ENCODE measurements at places on chromosomes 12 and 14.
A peak's percentile ranks its signal among the peaks of the same experiment; 100 is the strongest.

GRCh38 chr12:57110104-57111030 lies 795 bp downstream of the STAT6 start:
- H3K27ac ChIP-seq: peak overlapping the region; percentile 100
- no peaks in the 10 kb centered on the region for H3K4me1 ChIP-seq
- H3K4me3 ChIP-seq: peak overlapping the region; percentile 85

DNA sequence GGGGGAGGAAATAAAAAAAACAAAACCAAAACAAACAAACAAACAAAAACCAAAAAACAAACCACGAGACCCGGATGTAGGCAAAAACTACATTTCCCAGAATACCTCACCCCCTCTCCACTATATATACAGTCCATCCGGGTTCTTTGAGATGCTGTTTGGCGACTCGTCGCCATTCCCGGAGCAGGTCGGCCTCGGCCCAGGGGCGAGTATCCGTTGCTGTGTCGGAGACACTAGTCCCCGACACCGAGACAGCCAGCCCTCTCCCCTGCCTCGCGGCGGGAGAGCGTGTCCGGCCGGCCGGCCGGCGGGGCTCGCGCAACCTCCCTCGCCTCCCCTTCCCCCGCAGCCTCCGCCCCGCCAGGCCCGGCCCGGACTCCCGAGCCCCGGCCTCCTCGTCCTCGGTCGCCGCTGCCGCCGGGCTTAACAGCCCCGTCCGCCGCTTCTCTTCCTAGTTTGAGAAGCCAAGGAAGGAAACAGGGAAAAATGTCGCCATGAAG lies at the start of gene RNF10:
RNF10 (plus strand) TSS at position 154 of the 500 bp plus-strand sequence. CDS start 456 bp downstream, outside the sequence.
- no peaks in the 10 kb centered on the region for H3K27me3 ChIP-seq
- H3K27ac ChIP-seq: peak within 1 kb of the TSS; percentile 98
- no peaks in the 10 kb centered on the region for H3K36me3 ChIP-seq
- DNase-seq: peak; percentile 81
- peak within 1 kb of the TSS; percentile 100 for H3K4me3 ChIP-seq

DNA sequence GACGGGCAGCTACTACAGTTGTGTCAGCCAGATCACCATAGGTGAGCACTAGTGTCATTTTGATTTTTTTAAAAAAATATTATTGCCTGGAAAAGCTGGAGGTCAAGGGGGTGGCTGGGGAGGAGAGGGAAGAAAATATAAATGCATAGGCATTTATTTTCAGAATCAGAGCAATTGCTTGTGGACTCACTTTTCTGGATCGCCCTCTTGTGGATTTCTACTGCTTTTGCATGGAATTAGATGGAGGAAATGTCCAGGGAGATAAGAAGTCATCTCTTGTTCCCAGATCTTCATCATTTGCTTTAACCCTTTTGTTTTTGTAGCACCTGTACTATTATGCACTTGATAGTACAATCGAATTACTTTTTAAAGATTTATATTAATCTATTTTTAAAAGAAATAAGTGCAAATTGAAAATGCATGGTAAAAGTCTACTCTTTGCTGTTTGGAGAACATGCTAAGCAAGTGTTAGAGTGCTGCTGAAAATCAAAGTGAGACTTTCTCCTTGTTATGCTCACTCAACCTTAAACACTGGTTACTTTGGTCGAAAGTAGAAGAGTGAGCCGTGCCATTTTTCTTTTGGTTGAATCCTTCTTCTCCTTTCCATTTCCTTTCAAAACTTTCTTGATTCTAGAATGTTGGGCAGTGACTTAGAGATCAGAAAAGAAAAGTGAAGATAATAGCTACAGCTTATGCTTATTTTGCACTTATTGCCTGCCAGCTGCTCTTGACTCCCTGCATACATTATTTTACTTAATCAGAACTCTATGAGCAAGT lies 60.6 kb upstream of the ANO4 start:
- H3K4me3 ChIP-seq: no peak overlapping the region
- H3K4me1 ChIP-seq: no peaks in the 10 kb centered on the region
- H3K27ac ChIP-seq: no peak overlapping the region
- peaks cover 3% of the 10 kb centered on the region for H3K27me3 ChIP-seq
- DNase-seq: no peak
- H3K36me3 ChIP-seq: no peaks in the 10 kb centered on the region

- no peaks in the 10 kb centered on the region for H3K4me1 ChIP-seq
- no peak overlapping the region for H3K4me3 ChIP-seq
- H3K27ac ChIP-seq: no peak overlapping the region
- no peaks in the 10 kb centered on the region for H3K27me3 ChIP-seq
- no peak for DNase-seq
Observed at GRCh38 chr12:87096082-87096585, 839.9 kb upstream of the MGAT4C start.

DNA sequence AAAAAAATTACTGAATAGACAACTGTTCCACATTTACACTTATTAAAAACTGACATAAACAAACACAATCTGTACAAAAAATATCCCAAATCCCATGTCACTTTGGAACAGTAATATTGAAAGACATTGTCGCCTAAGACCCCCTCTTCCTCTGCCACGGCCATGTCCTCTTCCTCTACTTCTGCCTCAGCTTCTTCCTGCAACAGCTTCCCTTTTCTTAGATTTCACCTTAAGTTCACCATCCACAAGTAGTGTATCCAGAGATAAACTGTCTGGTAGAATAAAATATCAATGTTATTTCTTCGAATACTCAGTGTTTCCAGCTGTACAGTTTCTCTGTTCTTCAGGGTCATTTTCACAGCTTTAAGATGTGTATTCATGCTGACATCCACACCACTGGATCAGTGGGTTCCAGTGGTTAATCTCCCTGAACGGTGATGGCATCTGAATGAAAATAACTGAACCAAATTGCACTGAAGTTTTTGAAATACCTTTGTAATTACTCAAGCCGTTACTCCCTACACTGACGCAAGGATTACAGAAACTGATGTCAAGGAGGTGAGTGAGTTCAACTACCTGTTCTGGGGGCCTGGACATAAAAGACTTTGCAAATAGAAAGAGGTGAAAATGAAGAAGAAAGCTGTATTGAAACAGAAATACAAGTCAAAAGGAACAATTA lies 208.5 kb downstream of the C12orf50 start:
- H3K27me3 ChIP-seq: no peaks in the 10 kb centered on the region
- H3K4me3 ChIP-seq: no peak overlapping the region
- DNase-seq: no peak
- no peak overlapping the region for H3K27ac ChIP-seq

DNA sequence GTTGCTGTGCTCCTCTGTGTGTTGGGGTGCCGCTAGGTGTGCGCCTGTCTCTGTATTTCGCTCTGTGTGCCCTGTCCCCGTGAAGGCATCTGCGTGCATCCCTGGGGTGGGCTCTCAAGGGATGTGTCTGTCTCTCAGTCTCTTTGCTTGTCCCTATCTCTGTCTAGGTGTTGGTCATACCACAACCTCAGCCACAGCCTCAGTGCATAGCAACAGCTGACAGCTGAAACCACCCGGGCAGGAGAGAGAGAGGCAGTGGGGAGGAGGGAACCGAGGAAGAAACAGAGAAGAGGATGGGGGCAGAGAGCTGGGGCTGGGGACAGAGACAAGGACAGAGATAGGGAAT lies 953 bp upstream of the NXPH4 start:
- no peak for DNase-seq
- H3K27me3 ChIP-seq: peaks cover 6% of the 10 kb centered on the region
- H3K4me1 ChIP-seq: peaks cover 7% of the 10 kb centered on the region
- H3K4me3 ChIP-seq: no peak overlapping the region

All from breast epithelium (tissue), 4 donors.